T1000 (cell line): ENCODE measurements at places on chromosomes 11 and 22.

DNA sequence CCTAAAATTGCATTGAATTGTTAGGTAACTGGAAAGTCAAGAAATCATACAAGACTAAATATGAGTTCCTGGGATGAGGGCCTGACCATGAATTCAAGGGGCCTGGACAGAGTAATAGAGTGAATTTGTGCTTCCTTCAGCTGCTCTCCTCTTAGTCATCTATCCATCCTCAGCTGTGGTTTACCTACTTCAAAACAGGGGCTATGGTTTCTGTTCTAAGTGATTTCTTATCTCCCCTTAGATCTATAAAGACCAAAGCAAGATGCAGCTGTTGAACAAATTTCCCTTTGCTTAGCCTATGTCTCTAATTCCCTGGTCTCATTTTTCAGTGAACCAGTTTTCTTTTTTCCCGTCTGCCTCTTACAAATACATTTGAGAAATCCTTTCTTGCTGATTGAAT, 428.5 kb downstream of the FAM181B start:
- DNase-seq = no peak

DNA sequence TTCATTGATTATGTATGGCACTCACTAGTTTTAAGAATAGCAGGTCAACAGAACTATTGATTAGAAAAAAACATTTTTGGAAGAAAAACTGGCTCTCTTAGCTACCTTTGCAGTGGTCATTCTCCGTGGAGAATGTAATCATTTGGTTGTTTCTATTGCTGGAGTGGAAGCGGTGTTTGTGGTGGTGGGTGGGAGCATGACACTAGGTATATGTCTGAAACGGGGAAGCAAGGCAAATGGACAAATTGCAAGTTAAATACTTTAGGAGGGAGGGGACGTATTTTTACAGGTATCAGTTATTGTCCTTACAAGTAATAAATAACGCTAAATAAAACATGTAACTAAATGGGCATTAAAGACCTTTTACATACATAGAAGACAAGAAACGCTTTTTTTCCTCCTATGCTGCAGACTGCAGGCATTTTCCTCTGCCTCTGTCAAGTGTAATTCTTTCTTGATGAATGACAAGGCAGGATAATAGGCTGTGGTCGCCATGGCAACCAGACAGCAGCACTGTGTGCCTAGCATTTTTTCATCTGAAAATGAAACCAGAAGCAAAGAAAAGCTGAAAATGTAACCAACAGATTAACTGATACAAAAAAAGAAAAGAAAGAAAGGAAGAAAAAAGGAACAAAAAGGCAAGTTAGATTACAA, 46.2 kb downstream of the BLID start:
- no peak for DNase-seq

GRCh38 chr11:33543823-33544222, 156.8 kb downstream of the C11orf91 start:
- no peak for DNase-seq

GRCh38 chr11:77497368-77497767, 23.5 kb upstream of the PAK1 start:
- no peak for DNase-seq

DNA sequence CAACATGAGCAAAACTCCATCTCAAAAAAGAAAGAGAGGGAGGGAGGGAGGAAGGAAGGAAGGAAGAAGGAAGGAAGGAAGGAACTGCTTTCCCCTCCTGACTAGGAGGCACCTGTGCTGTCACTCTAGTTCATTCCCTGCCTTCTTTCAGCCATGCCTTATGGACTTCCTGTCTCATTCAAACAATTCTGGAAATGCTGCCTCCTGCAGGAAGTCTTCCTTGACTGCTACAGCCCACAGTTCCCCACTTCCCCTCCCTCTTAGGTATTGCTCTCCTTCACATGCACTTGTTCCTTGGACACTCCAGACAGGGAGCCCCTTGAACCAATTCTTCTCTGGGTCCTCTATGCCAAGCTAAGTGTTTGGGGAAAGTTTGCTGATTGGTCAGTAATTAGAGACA, 31.6 kb upstream of the WNT11 start:
- DNase-seq = no peak

- DNase-seq = no peak
Observed at GRCh38 chr11:129546266-129546665, 170.6 kb downstream of the BARX2 start.

DNA sequence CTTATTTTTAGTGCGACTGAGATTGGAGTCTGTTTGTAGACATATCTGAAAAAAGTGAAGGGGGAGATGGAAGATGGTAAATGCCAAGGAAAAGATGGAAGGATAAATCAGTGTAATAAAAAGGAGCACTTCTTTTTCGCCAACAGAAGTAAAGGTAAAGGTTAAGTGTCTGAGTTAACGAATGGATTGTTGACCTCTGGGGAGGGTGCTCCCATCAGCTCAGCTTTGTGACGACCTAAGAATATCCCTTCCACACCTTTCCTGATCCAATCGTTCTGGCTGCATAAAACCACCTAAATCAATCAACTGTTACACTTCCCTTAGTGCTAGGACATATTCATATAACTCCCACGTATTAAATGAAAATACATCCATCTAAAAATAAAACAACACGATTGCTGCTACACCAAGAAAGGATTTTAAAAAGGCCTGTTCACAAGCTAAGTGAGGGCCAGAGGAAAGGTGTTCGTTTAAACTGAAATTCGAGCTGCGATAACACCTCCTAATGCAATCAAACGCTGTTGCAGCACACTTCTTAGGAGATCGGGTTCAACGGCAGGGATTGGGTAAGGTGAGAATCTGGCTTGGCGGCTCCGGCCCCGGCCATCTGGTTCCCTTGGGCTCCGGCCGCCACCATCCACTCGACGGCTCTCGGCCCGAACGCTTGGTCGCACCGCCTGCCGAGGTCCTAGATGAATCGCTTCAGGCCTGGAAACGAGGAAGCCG, 658 bp downstream of the C11orf71 start:
- DNase-seq = no peak

DNA sequence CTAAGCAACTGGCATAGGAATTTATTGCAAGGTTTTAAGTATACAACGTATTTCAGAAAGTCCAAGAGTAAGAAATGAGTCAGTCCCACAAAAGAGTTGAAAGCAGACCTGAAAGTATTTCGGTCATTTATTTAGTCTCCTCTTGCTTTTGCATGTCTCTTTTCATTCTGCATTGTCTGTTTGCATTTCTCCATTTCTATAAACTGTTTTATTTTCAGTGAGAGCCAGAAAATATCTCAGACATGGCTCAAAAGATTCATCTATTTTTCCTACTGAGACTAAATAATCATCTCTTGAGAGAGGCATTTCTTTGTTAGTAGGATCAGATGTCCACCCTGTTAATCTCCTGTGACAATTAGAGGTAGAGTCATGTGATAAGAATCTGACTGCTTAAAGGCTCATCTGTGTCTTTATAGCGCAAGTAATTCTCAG, 219.1 kb upstream of the CCDC179 start:
- DNase-seq = no peak

GRCh38 chr11:47552566-47553405, at the start of gene CELF1:
TSS of gene CELF1 (minus strand) at chr11:47553132. CDS start at chr11:47499523, 53,609 bp downstream.
- peak; percentile 72 for DNase-seq

- DNase-seq = no peak
Observed at GRCh38 chr11:17697175-17697949, 22.0 kb upstream of the MYOD1 start.

- no peak for DNase-seq
Observed at GRCh38 chr22:43879901-43880540, 11.8 kb downstream of the PNPLA5 start.

DNA sequence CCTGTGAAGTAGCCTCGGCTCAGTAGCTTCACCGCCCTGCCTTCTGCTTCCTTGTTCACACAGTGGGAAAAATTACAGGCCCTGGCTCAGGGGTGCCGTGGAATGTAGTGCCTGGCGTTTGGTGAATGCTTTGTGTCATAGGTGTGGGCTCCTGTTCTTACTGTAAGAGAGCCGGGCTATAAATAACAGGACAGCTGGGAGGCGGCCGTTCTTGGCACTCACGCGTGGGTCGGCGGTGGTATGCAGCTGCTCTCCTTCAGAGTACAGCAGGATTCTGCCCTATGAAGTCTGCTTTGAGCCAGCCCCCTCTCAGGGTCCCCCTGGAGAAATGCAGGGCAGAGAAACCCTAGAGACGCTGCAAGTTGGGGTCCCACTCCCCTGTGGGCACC, 84.2 kb downstream of the CTTN start:
- no peak for DNase-seq

GRCh38 chr11:114346709-114347141, 50.5 kb downstream of the NNMT start:
- DNase-seq = no peak

- no peak for DNase-seq
Observed at GRCh38 chr22:30803679-30804078, 109.0 kb downstream of the OSBP2 start.

DNA sequence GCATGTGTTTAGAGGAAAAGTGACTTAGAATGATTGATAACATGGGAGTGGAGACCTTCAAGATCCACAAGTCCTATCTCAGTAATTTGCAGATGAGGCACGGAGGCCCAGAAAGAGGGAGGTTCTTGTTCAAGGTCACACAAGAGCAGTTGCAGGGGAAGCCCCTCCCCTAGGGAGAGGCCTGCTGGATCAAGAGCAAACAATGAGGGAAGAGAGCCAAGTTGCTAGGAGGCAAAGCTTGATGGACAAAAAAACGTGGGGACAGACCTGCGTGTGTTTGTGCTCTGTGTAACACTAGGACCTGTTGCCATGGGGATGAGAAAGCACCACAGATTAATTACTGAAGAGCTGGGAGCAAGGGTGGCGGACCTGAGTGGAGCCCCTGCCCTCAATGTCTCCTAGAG, 6.4 kb upstream of the MFRP start:
- DNase-seq = no peak

- no peak for DNase-seq
Observed at GRCh38 chr11:1459219-1459575, 27.4 kb downstream of the MOB2 start.

DNA sequence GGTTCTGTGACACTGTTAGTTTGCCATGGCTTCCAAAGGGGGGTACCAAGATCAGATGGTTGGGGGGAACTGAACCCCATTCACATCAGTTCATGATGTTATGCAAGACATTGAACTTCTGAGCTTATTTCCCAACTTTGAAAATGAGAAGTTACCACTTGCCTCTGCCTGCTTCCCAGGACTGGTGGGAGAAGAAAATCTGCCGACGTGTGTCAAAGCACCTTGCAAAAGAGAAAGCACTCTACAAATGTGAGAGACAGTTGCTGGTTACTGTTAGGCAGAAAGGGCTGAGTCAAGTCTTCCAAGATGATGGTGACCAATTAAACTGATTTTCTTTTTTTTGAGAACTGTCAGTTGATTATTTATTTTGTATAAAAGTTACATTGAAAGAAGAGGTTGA, 45.6 kb downstream of the SMCO4 start:
- DNase-seq = no peak

DNA sequence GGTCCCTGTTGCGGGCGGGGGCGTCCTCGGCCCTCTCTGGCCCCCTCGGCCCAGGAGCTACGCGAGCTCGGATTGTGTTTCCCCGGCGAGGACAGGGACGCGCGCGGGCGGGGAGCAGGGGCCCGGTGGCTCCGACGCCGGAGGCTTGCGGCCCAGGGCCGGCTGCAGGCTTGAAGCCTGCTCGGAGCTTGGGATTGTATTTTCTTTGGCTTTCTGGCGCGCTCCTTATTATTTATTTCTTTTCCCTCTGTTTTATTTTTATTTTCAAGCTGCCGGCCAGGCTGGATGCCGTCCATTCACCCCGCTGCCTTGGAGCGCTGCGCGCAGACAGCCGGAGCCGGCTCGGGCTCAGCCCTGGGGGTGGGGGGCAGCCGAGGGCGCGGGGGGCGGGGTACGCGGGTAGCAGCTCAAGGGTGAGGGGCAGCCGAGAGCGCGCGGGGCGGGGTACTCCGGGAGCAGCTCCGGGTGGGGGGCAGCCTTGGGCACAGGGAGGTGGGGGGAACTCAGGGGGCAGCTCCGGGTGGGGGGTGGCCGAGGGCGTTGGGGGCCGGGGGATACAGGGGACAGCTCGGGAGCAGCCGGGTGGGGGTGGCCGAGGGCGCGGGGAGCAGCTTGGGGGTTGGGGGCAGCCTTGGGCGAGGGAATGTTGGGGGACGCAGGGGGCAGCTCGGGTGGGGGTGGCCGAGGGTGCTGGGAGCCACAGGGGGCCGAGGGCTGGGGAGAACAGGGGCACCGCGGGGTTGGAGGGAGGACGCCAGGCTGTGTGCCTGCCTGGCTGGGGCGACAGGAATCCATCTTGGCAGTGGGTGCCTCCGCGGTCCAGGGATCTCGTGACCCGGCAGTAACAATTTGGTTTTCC, 42.7 kb downstream of the KCNJ1 start:
- no peak for DNase-seq

- no peak for DNase-seq
Observed at GRCh38 chr11:1672613-1673350, 24.2 kb upstream of the KRTAP5-6 start.

- DNase-seq = no peak
Observed at GRCh38 chr22:40463683-40464082, 93.3 kb downstream of the SGSM3 start.

- no peak for DNase-seq
Observed at GRCh38 chr11:94809251-94809650, 41.1 kb downstream of the AMOTL1 start.

DNA sequence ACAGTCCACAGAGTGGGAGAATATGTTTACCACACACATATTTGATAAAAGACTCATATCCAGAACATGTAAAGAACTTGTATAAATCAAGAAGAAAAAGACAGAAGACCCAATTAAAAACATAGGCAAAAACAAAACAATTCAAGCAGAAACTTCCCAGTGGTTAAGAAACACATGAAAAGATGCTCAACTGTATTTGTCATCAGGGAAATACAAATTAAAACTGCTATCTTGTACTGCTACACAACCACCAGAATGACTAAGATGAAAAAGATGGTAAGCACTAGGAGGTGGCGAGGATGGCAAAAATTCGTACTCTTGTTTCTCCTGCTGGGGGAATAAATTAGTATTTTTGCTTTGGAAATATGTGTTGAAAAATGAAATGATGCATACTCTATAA, 192.3 kb upstream of the C11orf87 start:
- DNase-seq = no peak

DNA sequence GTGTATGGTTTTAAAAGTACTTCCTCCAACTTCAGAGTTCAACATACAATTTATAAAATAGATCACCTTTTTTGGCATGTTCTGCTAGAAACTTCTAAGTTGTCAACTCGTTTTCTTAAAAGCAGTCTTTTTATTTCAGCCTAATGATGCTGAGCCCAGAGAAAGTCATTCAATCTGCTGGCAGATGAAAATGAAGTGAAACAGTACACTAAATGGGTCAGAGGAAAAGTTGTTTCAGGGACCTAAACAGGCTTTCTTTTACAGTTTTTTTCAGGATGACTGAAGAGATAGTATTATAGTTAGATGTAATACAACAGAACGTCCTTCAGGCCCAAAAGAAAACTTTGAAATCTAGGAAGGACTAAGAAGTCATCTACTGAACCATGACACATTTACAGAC, 842.7 kb upstream of the CCDC90B start:
- DNase-seq = no peak

GRCh38 chr22:26516503-26516902, 4.2 kb upstream of the TFIP11 start:
- DNase-seq = no peak

- no peak for DNase-seq
Observed at GRCh38 chr11:68200639-68201038, 12.5 kb downstream of the KMT5B start.

- no peak for DNase-seq
Observed at GRCh38 chr11:44208976-44209603, 100.8 kb downstream of the ALX4 start.
